ENCODE measurements at places on chromosomes 6 and 20. TPM values are rescaled to one million over a fixed set of nuclear protein-coding genes. Genes with fewer than 3 reads are reported as not detected.

Gene DBNDD2
- polyA plus RNA-seq = 174 TPM

Gene IL22RA2
- 0.35 TPM for polyA plus RNA-seq

Gene C20orf202
- polyA plus RNA-seq = not detected

Gene POPDC3
- not detected for polyA plus RNA-seq

Gene AGER
- polyA plus RNA-seq = 10.6 TPM

Gene ZNFX1
- 20.2 TPM for polyA plus RNA-seq

Gene SMLR1
- not detected for polyA plus RNA-seq

DNA sequence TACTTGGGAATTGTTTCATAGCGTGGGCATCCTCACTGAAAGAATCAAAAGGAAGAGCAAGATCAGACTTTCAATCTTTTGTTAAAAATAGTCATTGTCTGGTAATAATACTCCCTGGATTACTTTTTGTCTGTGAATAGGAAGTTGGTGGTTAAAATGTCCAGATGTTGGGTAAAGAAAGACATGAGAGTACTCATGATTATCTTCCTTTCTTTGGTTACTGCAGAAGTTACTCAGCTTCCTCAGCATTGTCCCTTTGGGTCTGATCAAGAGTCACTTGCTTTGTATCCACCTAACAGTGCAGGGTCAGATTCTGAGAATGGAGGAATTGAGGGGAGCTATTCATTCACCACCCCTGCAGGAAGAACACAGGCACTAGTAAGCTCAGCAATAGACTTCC, 54.6 kb downstream of the RIN2 start:
- no peak for DNase-seq

DNA sequence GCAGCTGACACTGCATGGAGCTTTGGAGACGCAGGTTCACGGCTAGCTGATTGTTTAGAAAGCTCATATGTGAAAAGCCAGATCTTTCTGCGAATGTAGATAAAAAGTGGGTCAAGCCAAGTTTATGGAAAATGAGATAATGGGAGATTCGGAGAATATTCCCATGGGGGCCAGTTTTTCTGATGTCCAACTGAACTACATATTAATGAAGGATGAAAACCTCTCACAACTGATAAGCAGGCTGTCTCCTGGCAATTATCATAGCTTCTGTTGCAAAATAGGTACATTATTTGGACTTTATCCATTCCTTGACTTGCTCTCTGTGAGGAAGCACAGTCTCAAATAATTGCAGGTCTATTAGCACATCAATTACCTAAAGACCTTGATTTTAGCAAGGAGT, 21.1 kb downstream of the HDGFL1 start:
- no peak for DNase-seq

DNA sequence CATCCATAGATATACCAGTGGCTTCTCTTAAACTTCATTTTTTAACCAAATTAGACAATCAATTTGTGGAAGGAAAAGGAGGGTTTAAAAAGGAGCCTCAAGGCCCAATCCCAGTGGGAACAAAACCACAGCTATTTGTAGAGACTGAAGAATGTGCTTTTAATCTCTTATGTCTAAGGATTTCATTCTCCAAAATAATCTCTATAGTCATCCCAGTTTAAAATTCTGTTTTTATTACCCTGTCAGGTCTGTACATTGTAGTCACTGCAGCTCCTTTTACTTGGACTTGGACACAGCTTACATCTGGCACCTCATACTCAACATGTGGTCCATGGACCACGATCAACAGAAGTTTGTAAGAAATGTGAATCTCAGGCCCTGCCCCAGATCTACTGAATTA, 152.1 kb upstream of the STMND1 start:
- DNase-seq = no peak

GRCh38 chr20:53345536-53346334, 247.9 kb downstream of the ZNF217 start:
- no peak for DNase-seq

- no peak for DNase-seq
Measured at GRCh38 chr6:115706324-115706723, 354.4 kb downstream of the FRK start.

- DNase-seq = no peak
Measured at GRCh38 chr6:18405477-18406293, 18.5 kb downstream of the RNF144B start.

- DNase-seq = no peak
Measured at GRCh38 chr6:90870561-90870960, 283.7 kb upstream of the MAP3K7 start.

DNA sequence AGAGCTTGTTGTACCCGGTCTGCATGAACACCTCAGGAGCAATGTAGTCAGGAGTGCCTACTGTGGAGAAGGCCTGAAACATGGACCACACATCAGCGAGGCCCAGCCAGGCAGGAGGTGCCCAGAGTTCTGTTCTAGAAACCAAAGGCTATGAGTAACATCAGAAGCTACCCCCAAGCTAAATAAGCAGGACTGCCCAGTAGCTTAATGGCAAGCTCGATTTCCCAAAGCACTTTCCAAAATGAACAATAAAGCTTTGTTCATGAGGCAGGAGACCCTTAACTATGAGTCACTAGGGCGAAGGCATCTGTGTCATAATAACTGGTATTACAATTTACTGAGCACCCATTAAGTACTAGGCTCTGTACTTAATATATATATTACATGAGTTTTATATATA, 47.4 kb downstream of the STK38 start:
- no peak for DNase-seq

GRCh38 chr20:17444091-17444490, 87.1 kb downstream of the BFSP1 start:
- DNase-seq = no peak

All from sigmoid colon (tissue), 7 donors.